ENCODE measurements at places on chromosomes 11 and 22. TPM values are rescaled to one million over a fixed set of nuclear protein-coding genes. Genes with fewer than 3 reads are reported as not detected.
A peak's percentile ranks its signal among the peaks of the same experiment; 100 is the strongest.

DNA sequence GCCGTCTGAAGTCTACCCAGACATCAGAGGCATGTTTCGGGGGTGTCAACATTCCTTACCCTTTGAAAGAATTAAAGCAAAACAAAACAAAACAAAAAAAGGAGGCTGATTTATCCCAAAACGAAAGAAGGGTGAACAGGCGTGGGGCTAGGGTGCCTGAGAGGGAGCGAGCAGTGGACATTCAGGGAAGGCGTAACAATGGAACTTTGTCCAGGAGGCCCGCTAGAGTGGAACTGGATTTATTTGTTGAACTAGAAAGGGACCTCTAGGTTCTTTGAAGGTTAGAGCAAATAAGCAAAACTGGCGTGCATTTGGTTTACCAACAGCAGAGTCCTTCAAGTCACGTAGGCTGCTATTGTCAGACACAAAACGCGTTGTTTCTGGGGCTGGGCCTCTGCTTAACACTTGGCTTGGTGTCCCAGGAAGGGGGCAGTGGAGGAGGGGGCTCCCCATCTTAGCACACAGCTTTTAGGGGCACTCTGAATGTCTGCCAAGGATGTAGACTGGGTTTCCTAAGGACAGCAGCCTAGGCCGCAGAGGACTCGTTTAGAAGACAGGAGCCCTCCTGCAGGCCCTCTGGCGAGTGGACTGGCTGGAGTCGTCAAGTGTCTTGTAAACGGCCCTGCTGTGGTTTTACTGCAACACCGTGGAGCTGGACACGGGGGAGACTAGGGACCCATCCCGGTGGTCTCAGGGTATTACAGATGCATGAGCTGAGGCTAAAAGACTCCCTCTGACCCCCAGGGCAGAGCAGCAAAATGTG lies 203.7 kb upstream of the SORL1-AS1 start:
- no peaks in the 10 kb centered on the region for H3K36me3 ChIP-seq
- H3K27ac ChIP-seq = peak overlapping the region; percentile 92
- peaks cover 5% of the 10 kb centered on the region for H3K27me3 ChIP-seq
- peaks cover 38% of the 10 kb centered on the region for H3K4me1 ChIP-seq
- peak overlapping the region; percentile 91 for H3K4me3 ChIP-seq

PEX26 gene
- 46.3 TPM for total RNA-seq

- peaks cover 5% of the 10 kb centered on the region for H3K36me3 ChIP-seq
- H3K27ac ChIP-seq = peak overlapping the region; percentile 79
- H3K27me3 ChIP-seq = peaks cover 7% of the 10 kb centered on the region
- peaks cover 8% of the 10 kb centered on the region for H3K4me1 ChIP-seq
- no peak overlapping the region for H3K4me3 ChIP-seq
- DNase-seq = no peak
Measured at GRCh38 chr22:49966774-49967705, 6.5 kb downstream of the PIM3 start.

- peak overlapping the region; percentile 79 for H3K4me3 ChIP-seq
- H3K4me1 ChIP-seq = peaks cover 43% of the 10 kb centered on the region
- H3K36me3 ChIP-seq = peaks cover 5% of the 10 kb centered on the region
- DNase-seq = peak; percentile 58
Measured at GRCh38 chr11:1303973-1304372, 5.5 kb downstream of the TOLLIP start.

- H3K4me1 ChIP-seq = peaks cover 10% of the 10 kb centered on the region
- no peak overlapping the region for H3K4me3 ChIP-seq
- no peak overlapping the region for H3K27ac ChIP-seq
- no peaks in the 10 kb centered on the region for H3K36me3 ChIP-seq
- H3K27me3 ChIP-seq = peaks cover 10% of the 10 kb centered on the region
Measured at GRCh38 chr22:44404341-44405020, 91.7 kb upstream of the SHISAL1 start.

DNA sequence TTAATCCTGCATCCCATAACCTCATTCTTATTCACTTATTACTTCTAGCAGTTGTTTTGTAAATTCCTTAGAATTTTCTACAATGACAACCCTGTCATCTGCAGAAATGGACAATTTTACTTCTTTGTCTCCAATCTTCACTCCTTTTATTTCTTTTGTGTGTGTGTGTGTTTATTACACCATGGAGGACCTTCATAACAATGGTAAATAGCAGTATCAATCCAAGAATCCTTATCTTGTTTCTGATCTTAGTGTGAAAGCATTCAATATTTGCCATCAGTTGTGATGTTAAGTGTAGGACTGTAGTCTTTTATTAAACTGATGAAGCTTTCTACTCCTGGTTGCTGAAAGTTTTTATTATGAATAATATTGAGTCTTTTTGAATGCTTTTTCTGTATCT lies 109.1 kb downstream of the MPPED2 start:
- peaks cover 7% of the 10 kb centered on the region for H3K36me3 ChIP-seq
- H3K4me1 ChIP-seq = peaks cover 33% of the 10 kb centered on the region
- DNase-seq = no peak
- no peak overlapping the region for H3K27ac ChIP-seq
- H3K27me3 ChIP-seq = no peaks in the 10 kb centered on the region

C22orf42 gene
- 4.6 TPM for total RNA-seq

- H3K27me3 ChIP-seq = no peaks in the 10 kb centered on the region
- peaks cover 10% of the 10 kb centered on the region for H3K36me3 ChIP-seq
- no peak for DNase-seq
- H3K4me1 ChIP-seq = peaks cover 28% of the 10 kb centered on the region
- no peak overlapping the region for H3K27ac ChIP-seq
Measured at GRCh38 chr11:94593030-94593429, 25.9 kb downstream of the PIWIL4 start.

- H3K27me3 ChIP-seq = no peaks in the 10 kb centered on the region
- no peak overlapping the region for H3K27ac ChIP-seq
- no peak for DNase-seq
- H3K36me3 ChIP-seq = peaks cover 5% of the 10 kb centered on the region
Measured at GRCh38 chr11:121538054-121538453, 85.3 kb upstream of the SORL1-AS1 start.

GDPD4 gene
- total RNA-seq = not detected

POU2AF1 gene
- total RNA-seq = 0.24 TPM

DNA sequence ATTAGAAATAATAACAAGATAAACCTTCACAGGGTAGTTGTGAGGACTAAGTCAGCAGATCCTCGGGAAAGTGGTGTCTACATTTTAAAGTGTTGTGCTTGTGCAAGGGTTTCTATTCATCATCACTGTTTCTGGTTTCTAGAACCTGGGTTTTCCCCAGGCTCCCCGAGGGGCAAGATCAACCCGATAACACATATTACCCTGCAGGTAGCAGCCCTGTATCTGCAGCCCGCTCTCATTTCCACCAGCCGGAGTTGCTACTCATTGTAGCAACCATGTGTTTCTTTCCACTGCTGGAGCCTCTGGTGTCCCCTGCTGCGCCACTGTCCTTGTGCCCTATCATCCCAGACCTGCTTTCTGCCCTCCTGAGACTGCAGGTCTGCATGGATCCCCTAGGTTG lies 67.0 kb downstream of the MIAT start:
- H3K36me3 ChIP-seq = peaks cover 15% of the 10 kb centered on the region
- no peak overlapping the region for H3K4me3 ChIP-seq
- H3K27ac ChIP-seq = no peak overlapping the region
- no peaks in the 10 kb centered on the region for H3K27me3 ChIP-seq
- DNase-seq = no peak
- H3K4me1 ChIP-seq = no peaks in the 10 kb centered on the region

- H3K36me3 ChIP-seq = no peaks in the 10 kb centered on the region
- peak overlapping the region; percentile 53 for H3K27ac ChIP-seq
Measured at GRCh38 chr22:36411589-36412258, 24.0 kb upstream of the MYH9 start.

IMMP1L gene
- 35.2 TPM for total RNA-seq

FLRT1 gene
- total RNA-seq = 0.26 TPM

ZBED4 gene
- 29.1 TPM for total RNA-seq

DGAT2 gene
- total RNA-seq = 5.9 TPM

DNA sequence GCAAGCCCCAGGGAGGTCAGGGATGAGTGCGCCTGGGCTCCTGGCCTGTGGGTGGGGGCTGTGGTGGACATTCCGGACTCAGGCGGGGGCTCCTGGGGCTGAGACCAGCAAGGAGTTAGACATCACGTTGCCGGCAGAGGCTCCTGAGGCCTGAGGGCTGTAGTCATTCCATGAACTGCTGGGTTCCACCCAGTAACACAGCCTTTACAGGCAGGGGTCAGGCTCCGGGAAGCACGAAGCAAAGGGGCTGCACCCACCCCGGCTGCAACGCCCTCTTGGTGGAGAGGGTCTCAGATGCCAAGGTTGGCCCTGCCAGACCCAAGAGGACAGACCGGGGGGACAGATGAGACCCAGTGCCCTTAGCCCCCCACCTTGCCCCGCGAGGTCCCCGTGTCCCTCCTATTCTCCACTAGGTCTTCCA lies 9.0 kb downstream of the TNNT3 start:
- no peaks in the 10 kb centered on the region for H3K27me3 ChIP-seq
- peak overlapping the region; percentile 61 for H3K27ac ChIP-seq
- peak; percentile 68 for DNase-seq
- H3K36me3 ChIP-seq = peaks cover 4% of the 10 kb centered on the region
- H3K4me1 ChIP-seq = peaks cover 28% of the 10 kb centered on the region

- no peaks in the 10 kb centered on the region for H3K27me3 ChIP-seq
- no peaks in the 10 kb centered on the region for H3K4me1 ChIP-seq
- no peak overlapping the region for H3K27ac ChIP-seq
- no peak overlapping the region for H3K4me3 ChIP-seq
- H3K36me3 ChIP-seq = no peaks in the 10 kb centered on the region
Measured at GRCh38 chr11:39144351-39145130, 2314.9 kb downstream of the LRRC4C start.

MPZL2 gene
- total RNA-seq = 32.7 TPM

GRCh38 chr11:79013509-79013908 lies 427.3 kb downstream of the TENM4 start:
- no peak for DNase-seq
- H3K27me3 ChIP-seq = peaks cover 3% of the 10 kb centered on the region
- H3K4me1 ChIP-seq = peaks cover 16% of the 10 kb centered on the region
- H3K4me3 ChIP-seq = no peak overlapping the region
- H3K27ac ChIP-seq = no peak overlapping the region

DUSP18 gene
- 12.4 TPM for total RNA-seq

CACNA1I gene
- 0.60 TPM for total RNA-seq

Measured in type B pancreatic cell (in vitro differentiated cells).